DMS153 (cell line): ENCODE measurements at places on chromosomes 6 and 20.

GRCh38 chr6:142679907-142680700, 264.9 kb downstream of the HIVEP2 start:
- DNase-seq, result no peak

- no peak for DNase-seq
Measured at GRCh38 chr6:37594895-37595294, 95.2 kb upstream of the CCDC167 start.

GRCh38 chr6:118984342-118984741, 49.4 kb upstream of the MCM9 start:
- DNase-seq, result no peak

GRCh38 chr6:1825277-1825676, 215.6 kb downstream of the FOXC1 start:
- DNase-seq, result no peak

GRCh38 chr6:1957746-1958145, 287.7 kb downstream of the GMDS start:
- DNase-seq, result no peak

- DNase-seq, result no peak
Measured at GRCh38 chr6:17349427-17349826, 44.0 kb upstream of the CAP2 start.

GRCh38 chr6:16723826-16724225, 37.4 kb downstream of the ATXN1 start:
- no peak for DNase-seq

DNA sequence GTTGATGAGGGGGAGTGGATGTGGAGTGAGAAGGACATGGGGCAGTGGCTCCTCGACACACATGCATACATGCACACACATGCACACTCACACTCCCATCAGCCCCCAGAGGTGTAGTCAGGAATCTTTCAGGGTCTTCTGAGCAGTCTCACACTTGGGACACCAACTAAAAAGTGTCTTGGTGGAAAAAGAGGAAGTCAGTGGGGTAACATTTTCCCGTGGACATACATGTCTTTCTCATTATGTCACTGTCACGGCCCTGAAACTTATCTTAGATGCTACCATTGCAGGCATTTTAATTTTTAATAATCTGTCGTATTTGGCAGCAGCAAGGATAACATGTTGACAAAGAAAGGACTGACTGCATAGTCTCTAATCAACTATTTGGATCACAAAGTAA, 261.1 kb downstream of the ADGRG6 start:
- no peak for DNase-seq

GRCh38 chr6:118746145-118746824, 94.9 kb upstream of the CEP85L start:
- no peak for DNase-seq

DNA sequence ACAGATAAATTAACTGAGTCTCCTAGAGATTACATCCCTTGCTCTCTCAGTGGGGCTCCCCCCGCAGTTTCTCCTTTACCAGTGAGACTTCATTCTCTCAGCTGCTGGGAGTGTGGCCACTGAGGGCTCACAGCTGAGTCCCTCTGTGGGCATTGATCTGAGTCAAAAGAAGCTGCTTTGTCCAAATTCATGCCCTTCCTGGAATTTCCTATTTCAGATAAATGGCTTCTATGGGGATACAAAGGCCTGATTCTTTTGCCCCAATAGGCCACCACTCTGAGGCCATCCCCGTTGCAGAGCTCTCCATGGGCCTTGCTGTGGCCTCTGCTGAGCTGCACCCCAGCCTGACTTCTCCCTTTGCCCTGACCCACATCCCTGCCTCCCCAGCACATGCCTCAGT, 10.0 kb downstream of the CST5 start:
- DNase-seq, result no peak

GRCh38 chr20:13274275-13274861, 53.3 kb downstream of the ISM1 start:
- no peak for DNase-seq

DNA sequence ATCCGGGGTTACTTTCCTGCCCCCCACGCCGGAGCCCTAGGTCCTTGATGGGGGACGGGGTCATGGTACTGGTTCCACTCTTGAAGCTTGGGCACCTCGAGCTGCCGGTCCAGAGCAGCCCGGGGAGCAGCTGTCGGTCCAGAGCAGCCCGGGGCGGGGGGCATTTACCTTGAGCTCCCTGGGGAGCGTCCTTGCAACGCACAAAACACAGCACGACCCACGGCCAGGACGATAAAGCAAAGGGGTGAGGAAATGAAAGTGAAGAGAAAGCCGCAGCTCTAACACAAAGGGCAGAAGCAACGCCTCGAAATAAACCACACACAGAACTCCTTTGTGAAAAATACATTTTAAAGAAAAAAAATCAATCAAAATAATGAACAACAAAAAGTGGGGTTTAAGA, 39.1 kb downstream of the KCNQ2 start:
- DNase-seq, result no peak

DNA sequence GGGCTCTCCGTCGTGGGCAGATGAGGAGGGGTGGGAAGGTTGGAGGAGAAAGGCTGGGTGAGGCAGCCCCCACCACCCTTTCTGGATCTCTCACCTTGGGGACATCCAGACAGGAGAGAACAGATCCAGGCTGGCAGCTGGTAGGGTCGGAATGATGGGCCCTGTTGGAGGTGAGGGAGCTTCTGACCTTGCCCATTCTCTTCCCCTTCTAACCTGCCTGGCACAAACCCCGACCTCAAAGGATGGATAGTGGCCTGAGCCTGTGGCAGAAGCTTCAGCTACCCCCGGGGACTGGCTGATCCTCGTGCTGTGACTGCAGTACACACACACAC, 6.0 kb upstream of the NPBWR2 start:
- DNase-seq, result no peak

GRCh38 chr6:69116658-69117057, 481.6 kb downstream of the ADGRB3 start:
- DNase-seq, result no peak

DNA sequence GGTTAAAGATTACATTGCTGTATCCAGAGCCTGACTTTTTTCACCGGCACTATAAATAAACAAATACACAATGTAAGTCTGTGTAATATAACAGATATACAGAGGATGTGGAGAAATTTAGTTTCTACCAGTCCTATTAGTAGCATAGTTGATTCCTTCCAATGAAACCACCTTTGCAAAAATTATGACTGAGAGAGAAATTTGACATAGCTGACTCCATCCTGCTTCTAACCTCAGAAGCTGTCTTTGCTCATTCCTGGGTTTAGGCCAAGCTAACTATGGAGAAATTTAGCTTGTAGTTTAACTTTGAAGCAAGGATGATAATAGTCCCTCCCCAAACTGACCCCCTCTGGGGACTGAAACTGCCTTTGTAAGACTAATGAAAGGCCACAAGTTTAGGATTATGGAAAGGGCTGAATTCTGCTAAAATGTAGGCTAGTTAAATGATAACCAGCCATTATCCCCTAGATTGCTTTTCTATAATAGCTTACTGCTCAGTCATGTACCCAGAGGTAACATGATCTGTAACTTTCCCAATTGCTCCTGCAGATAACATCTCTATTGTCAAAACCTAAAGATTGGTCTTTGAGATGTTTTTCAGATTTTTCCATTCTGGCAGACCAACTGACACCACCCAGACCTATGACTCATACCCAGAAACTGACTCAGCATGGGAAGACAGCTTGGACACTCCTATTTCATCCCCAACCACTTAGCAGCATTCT, 172.8 kb upstream of the ARG1 start:
- DNase-seq, result no peak

DNA sequence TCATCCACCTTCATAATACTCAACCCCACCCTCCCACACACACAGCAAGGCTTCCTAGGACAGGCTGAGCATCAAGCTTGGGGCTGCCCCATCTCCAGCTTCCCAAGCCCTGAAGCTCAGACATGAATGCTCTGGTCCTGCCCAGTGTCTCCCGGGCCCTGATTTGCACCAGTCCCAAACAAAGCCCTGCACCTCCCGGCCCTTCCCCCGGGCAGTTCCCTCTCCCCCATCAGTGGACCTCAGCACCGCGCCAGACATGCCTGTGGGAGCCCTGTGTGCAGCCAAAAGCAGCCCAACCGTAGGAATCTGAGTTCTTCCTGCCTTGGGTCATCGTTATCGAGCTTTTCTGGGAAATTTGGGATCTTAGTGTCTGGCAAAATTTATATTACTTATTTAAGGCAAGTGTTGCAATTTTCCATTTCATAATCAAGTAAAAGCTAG, 63.5 kb downstream of the THBS2 start:
- DNase-seq, result no peak

GRCh38 chr6:35359744-35360348, 17.5 kb downstream of the PPARD start:
- no peak for DNase-seq

DNA sequence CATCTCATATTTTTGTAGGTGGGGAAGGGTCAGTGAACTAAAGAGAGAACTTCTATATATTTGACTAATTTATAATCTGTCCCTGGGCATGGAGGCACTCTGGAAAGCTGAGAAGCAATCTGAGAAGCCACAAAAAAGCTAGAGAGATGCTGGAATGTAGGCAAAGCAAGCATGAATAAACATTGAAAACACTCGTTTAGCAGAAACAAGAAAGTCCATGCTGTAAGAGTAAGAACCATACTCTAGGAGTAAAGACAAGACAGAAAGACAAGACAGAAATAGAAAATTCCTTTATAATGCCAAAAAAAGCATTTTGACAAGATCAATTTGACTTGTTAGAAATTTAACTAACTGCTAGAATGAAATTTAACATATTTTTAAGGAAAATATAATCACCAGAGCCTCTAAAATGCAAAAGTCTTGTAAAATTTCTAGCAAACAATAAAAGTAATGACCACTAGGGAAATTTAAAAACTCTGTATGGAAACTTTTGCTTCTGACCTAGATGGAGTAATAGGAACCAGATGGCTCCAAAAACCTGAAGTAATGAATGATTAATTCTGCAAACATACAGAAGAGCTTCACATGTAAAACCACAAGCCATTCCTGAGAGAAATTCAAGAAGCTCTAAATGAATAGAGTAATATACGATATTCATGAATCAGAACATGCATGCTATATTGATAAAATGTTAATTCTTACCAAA, 625.7 kb upstream of the PTCHD4 start:
- DNase-seq, result no peak

- no peak for DNase-seq
Measured at GRCh38 chr20:36405255-36405654, 99.1 kb downstream of the DLGAP4 start.

GRCh38 chr6:84421031-84421430, 193.6 kb upstream of the CEP162 start:
- no peak for DNase-seq

GRCh38 chr20:60553095-60553494, 594.9 kb downstream of the CDH26 start:
- DNase-seq, result no peak

GRCh38 chr6:107021446-107022185, 6.4 kb upstream of the MTRES1 start:
- no peak for DNase-seq

- no peak for DNase-seq
Measured at GRCh38 chr6:38867726-38868125, 152.6 kb downstream of the DNAH8 start.

GRCh38 chr6:14440940-14441781, 323.6 kb downstream of the CD83 start:
- DNase-seq, result peak; percentile 83

- no peak for DNase-seq
Measured at GRCh38 chr6:95830859-95831557, 184.8 kb upstream of the FUT9 start.

DNA sequence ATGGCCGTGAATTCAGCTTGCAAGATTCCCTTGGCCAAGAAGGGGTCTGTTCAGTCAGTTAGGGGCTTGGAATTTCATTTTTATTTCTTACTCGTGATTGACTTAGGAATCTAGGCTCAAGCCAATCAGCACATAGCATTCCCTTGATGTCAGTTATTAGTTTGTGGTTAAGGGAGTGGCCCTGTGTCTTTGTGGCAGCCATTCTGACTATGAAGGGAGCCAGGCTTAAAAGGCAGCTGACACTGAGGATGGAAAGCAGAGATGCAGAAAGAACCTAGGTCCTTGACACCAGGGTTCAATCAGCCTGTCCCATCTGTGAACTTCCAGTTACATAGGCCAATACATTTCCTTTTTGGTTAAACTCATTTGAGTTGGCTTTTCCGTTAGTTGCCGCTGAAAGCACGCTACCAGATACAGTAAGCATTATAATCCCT, 48.1 kb downstream of the MCUR1 start:
- no peak for DNase-seq

- no peak for DNase-seq
Measured at GRCh38 chr6:36204068-36204753, 7.7 kb downstream of the BRPF3 start.

- no peak for DNase-seq
Measured at GRCh38 chr6:151478670-151479069, 15.1 kb upstream of the CCDC170 start.

DNA sequence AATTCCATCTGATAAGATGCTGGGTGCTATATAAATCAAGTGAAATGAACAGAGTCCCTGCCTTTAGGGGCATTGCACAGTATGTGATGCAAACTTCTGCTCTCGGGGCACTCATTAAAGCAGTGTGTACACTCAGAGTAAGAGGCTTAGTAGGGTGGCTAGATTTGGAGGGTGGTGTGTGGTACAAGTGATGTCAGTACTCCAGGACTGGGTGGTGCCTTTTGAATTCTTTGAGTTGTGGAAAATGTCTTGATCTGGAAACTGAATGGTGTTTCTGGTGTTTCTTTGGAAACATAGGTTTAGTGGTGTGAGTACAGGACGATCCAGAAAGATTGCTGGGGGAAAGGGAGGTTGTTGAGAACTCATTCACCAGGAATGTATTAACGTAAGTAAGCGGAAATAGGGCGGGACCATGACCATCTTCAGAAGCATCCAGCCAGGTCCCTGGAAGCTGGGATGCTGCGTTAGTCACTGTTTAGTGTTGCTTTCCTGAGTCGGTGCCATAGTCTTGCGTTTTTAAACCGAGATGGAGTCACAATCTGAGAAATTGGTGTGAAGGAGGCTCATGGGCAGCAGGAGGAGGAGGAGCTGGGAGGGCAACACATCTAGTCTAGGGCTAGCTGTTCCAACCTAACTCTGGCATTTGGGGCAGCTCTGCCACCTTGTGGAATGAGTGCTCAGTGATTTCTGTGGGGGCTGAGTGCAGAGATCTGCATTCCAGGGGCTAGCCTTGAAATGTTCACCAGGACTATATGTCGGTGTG, 70.3 kb downstream of the SCAND1 start:
- DNase-seq, result peak; percentile 5

GRCh38 chr6:85065831-85066230, 301.4 kb upstream of the TBX18 start:
- no peak for DNase-seq

GRCh38 chr6:42230345-42231321, 13.0 kb upstream of the MRPS10 start:
- no peak for DNase-seq

DNA sequence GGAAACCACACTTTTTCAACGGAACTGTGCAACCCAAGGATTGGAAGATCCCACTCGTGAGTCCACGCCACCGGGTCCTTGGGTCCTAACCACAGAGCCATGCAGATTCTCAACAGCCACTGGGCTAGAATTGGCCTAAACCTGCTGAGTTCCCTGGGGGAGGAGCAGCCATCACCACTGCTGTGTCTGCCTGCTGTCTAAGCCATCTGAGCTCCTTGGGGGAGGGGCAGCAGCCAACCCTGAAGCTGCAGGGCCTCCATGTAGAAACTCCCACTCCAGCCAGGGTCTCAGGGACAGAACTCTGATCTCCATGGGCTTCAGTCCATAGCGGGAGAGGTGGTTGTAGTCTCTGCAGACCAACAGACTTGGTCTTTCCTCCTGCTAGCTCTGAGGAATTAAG, 154.6 kb upstream of the VGLL2 start:
- no peak for DNase-seq

GRCh38 chr6:52566853-52567279, 10.0 kb downstream of the TRAM2 start:
- no peak for DNase-seq
